Spleen (tissue), 13 donors: ENCODE measurements at places on chromosomes 4 and X. TPM values are rescaled to one million over a fixed set of nuclear protein-coding genes. Genes with fewer than 3 reads are reported as not detected.

- no peak for DNase-seq
Observed at GRCh38 chr4:30718641-30719453, 1.3 kb upstream of the PCDH7 start.

- DNase-seq = no peak
Observed at GRCh38 chr4:138182838-138183426, 59.2 kb downstream of the SLC7A11 start.

DNA sequence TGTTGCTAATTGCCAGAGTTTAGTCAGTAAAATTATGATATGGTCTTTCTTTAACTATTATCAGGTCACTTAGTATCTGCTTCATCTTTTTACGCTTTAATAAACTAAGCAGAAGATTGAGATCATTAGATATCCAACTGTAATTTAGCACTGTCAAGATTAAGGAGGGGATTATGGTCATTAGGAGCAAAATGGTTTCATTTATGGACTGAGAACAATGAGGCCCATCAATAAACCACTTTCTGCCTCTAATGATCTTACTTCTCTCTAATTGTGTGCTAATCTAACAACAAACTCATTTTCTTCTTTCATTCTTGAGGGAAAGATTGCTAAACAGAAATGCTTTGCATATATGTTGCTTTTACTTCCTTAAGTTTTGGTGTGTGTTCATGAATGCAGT is 340.4 kb downstream of the RPA4 start:
- no peak for DNase-seq

GRCh38 chrX:152898442-152898841 is 575 bp downstream of the ZNF185 start:
- DNase-seq = no peak

- DNase-seq = no peak
Observed at GRCh38 chr4:75135068-75135825, 202.3 kb downstream of the PARM1 start.

- no peak for DNase-seq
Observed at GRCh38 chr4:123649250-123649644, 252.7 kb downstream of the SPRY1 start.

- no peak for DNase-seq
Observed at GRCh38 chr4:169337510-169337909, 66.8 kb upstream of the SH3RF1 start.

- no peak for DNase-seq
Observed at GRCh38 chr4:28469886-28470285, 1609.2 kb downstream of the STIM2 start.

- no peak for DNase-seq
Observed at GRCh38 chrX:122622795-122623194, 561.3 kb upstream of the GRIA3 start.

DNA sequence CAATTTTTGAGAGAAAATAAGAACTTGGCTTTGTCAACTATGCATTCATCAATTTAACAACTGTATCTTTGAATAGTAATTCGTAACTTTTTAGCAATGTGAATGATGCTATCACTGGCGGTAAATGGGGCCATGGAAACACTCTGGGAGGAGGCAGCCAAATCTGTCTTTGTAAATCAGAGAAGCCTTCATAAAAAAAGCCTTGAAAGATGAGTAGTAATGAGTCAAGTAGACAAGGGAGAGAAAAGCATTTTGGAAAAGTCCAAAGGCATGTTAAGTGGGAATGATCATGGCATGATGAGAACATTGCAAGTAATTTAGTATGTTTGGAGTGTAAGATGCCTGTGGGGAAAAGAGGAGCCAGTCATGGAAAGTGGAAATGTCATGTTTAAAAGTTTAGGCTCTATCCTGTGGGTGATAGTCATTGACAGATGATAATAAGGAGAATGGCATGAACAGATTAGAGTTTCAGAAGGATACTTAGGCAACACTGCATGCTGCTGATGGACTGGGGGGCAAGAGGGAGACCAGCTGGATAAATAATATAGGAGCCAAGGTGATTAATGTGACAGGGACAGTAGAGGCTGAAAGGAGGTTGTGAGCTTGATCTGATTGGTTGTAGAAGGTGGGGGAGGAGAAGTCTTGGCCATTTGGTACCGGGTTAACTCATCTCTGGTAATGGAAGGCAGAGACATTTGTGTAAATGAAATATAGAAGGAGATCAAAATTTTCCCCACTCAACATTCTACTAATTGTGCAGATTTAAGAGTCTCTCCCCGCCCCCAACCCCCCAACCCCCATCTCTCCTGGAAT is 16.3 kb downstream of the SPRY1 start:
- DNase-seq = no peak

GRCh38 chrX:152892999-152893891 is 4.6 kb upstream of the ZNF185 start:
- peak; percentile 61 for DNase-seq

- no peak for DNase-seq
Observed at GRCh38 chr4:150149381-150149780, 71.1 kb downstream of the DCLK2 start.

GRCh38 chr4:147933316-147933715 is 201.4 kb downstream of the ARHGAP10 start:
- DNase-seq = no peak

GRCh38 chr4:126247409-126247808 is 932.7 kb downstream of the FAT4 start:
- no peak for DNase-seq

The DCAF12L1 gene
- total RNA-seq = 2.3 TPM

The NALF2 gene
- total RNA-seq = 3.7 TPM
